ENCODE measurements at places on chromosomes 7 and 10.

DNA sequence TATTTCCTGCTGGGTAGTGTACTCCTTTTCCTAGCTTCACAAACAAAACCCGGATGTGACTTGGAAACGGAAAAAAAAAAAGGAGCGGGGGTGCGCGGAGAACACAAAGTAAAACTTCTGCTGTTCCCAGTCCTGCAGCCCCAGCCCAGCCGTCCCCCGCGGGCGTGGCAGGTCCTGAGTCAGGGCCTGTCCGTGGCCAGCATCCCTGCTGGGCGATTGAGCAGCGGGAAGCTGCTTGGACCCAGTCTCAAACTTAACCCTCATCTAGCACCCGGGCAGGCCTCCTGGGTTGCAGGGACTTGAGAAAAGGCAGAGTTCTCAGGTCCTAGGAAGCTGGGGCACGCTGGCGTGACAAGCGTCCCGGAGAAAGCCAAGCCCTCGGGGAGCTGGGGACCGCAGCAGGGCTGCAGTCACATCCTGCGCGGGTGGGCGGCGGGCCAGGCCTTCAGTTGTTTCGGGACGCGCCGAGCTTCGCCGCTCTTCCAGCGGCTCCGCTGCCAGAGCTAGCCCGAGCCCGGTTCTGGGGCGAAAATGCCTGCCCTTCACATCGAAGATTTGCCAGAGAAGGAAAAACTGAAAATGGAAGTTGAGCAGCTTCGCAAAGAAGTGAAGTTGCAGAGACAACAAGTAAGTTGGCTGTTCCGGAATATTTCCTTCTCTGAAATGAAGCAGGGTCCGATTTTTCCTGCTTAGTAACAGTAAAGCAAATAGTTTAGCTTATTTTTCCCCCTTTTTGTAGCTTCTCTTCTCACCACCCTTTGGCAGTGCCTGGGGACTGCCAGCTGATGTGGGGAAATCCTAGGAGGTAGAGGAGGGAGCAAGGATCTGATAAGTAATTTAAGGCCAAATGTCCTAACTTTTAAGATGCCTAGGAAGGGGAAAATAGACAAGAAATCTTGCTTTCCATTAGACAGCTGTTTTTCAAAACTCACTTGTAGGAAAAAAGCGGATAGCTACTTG lies at the start of gene GNG11:
GNG11 (plus strand) TSS at position 129 of the 960 bp plus-strand sequence; CDS start at position 532, 403 bp downstream.
- peak; percentile 17 for DNase-seq

- no peak for DNase-seq
Observed at GRCh38 chr10:15791816-15792524, 68.3 kb downstream of the MINDY3 start.

DNA sequence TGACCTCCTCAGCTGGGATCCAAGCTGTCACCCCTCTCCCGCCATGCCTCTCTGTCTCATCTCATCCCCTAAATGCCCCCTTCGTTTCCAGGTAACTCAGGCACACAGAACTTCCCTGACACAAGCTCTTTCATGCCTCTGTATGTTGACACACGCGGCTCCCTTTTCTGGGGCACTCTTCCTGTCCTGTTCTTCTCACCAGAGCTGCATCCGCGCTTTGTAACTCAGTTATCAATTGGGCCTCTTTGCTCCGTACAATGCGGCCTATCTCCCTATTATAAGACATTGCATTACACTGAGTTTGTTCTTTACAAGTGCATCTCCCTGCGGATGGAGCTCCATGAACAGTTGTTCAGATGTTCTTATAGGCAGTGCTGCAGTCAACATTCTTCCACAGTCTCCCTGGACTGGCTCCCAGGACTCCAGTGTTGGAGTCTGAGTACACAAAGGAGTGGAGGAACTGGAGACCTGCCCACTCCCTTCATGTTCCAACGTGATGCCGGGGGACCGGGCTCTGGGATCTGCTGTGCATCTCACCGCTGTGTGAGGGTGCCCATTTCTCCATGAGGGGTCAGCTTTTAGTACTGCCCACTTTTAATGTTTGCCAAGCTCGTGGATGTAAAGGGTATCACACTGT lies 56.9 kb upstream of the TNS3 start:
- no peak for DNase-seq

DNA sequence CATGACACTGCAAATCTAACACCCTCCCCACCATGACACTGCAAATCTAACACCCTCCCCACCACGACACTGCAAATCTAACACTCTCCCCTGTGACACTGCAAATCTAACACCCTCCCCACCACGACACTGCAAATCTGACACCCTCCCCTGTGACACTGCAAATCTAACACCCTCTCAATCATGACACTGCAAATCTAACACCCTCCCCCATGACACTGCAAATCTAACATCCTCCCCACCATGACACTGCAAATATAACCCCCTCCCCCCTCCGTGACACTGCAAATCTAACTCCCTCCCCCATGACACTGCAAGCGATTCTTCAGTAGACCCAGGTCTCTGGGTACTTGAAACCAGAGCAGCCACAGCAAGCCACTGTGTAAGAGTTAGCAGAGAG lies 604.4 kb downstream of the DNAJB6 start:
- no peak for DNase-seq

- DNase-seq: no peak
Observed at GRCh38 chr7:127587663-127588018, 570 bp upstream of the ARF5 start.

- no peak for DNase-seq
Observed at GRCh38 chr7:132234711-132235110, 341.6 kb downstream of the PLXNA4 start.

- DNase-seq: no peak
Observed at GRCh38 chr7:131533566-131534561, 22.6 kb downstream of the PODXL start.

DNA sequence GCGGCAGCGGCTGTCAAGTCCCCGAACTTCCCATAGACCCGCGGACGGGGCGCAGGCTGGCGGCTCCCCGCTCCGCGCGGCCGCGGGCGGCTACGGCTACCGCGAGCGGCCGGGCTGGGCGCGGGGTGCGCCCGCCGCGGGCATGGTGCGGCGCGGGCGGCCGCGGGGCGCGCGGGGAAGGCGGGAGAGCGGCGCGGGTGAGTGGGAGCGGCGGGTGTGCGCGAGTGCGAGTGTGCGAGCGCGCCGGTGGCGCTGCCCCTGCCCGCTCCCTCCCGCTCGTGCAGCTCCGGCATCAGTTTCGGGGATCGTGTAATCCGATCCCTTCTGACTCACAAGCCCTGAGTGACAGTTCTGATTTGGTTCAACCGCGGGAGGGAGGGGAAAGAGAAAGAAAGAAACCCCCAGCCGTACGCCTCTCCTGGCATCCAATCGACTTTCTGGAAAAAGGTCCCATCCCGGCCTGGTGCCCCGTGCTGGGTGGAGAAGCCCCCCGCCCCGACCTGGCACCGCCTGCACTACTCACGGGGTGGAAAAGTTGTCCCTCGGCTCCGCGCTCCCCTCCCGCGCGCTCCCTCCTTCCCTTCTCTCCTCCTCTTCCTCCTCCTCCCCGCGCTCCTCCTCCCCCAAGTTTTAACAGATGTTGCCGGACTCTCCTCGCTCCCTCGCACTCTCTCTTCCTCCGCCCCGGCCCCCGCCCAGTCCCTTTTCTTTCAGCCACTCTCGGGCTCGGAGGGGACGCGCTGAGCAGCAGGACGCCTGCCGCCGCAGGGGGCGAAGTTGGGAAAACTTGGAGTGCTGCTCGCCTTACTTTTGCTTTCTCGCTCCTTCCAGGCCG lies at the start of gene GLI3:
GLI3 (minus strand) TSS at position 234 of the 835 bp plus-strand sequence. CDS start 13,956 bp downstream, outside the sequence.
- DNase-seq: peak; percentile 6

Measured in CD8-positive, alpha-beta T cell (primary cell).